ENCODE measurements at places on chromosomes 16 and 17.

- DNase-seq = no peak
These were observed 224.7 kb upstream of the IRX3 start for GRCh38 chr16:54511222-54511731.

- DNase-seq = no peak
These were observed 57.9 kb downstream of the ARSG start for GRCh38 chr17:68349157-68349556.

DNA sequence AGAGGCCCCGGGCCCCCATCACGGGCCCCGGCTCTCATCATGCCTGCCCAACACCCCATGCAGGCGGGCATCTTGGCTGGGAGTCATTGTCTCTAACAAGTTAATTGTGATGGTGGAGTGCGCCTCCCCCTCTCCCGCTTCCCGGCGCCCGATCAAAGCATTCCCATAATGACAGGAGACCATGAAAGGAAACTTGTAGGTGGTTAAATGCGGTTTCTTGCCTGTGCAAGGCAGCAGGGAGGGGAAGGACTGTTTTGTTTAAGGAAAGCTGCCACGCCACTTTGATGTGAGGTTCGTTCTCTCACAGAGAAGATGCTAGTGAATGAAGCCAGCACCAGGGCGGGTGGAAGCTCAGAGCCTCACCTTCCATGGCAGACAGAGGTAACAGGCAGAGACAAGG lies 45.4 kb downstream of the C16orf78 start:
- no peak for DNase-seq

DNA sequence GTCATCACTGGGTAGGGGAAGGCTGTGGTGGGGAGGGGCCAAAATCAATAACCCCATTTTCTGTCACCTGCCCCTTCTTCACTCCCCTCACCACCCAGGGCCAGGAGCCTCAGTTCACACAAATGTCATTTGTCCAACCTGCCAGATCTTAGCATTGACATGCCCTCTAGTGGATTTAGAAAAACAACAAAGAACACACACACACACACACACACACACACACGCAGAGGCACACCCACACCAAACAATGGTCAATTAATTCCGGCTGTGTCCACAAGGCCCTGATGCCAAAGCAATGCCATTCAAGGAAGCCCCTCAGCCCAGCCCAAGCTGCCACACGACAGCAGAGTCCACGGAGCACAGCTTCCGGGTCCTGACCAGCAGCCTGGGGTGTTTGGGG lies 68.4 kb downstream of the NOG start:
- DNase-seq = peak; percentile 11

- DNase-seq = peak; percentile 83
These were observed 113.2 kb downstream of the PRKCB start for GRCh38 chr16:23948949-23949411.

- no peak for DNase-seq
These were observed 29.0 kb downstream of the MARCHF10 start for GRCh38 chr17:62778990-62779681.

GRCh38 chr16:50519602-50520001 lies 28.6 kb upstream of the NKD1 start:
- DNase-seq = no peak

- no peak for DNase-seq
These were observed 25.5 kb downstream of the BAIAP2 start for GRCh38 chr17:81060416-81060815.

GRCh38 chr16:55391760-55392375 lies 67.9 kb downstream of the IRX6 start:
- DNase-seq = no peak

Measured in CD4-positive, alpha-beta T cell treated with Interleukin-17A for 4 hours (primary cell).